ENCODE measurements at places on chromosomes 6 and 20.

DNA sequence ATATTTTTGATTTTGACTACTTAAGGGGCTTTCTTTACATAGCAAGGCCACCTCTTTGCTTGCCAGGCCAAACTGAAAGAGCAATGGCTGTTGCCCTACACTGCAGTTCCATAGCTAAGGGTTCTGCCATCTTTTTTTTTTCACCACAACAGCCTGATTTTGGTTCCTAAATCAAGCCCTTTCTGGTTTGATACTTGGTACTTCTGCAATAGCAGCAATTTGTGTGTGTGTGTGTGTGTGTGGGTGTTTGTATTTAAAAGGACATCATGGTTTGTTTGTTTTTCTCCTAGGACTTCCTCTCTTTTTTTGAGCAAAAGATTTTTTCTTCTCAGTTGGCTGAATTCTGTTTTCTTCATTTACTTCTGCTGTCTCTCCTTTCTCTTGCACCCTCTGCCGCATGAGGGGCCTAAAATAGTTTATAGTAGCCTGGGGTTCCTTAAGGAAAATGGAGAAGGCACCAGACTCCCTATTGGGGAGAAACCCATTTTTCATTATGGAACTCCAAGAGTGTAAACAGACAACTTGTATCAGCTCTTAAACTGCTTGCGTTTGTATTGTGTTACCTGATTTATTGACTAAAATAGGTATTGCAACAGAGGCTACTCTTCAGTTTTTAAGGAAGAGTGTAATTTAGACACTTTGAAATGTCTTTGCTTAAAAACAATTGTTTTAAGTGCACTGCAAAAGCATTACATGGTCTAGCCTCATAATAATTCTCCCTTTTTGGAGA lies 12.2 kb upstream of the GCLC start:
- DNase-seq, result no peak

- peak; percentile 71 for DNase-seq
Observed at GRCh38 chr6:134111062-134111677, 58.7 kb upstream of the SLC2A12 start.

- DNase-seq, result peak; percentile 27
Observed at GRCh38 chr6:123415844-123416468, 220.8 kb downstream of the TRDN start.

DNA sequence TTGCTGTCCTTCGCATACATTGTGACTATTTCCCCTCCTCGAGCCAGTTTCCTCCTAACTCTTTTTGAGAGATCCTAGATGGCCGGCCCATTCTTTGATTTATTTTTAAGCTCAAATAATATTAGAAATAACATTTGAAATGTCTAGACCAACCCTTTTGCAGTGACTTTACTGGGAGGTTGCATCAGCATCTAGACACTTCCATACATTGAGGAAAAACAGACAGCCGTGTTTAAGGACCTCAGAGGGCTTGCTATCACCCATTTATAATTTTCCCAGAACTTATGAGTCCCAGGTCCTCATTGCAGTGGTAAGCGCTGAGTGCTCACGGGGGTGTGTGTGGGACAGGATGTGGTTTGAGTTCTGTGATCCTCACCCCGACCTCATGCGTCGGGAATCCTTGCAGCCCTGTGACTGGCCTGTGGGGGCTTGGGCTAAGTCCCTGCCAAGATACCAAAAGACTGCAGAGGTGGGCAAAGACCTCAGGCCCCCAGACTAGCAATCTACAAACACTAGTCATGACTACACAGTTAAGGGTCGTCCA lies at the start of gene GPX5:
TSS of gene GPX5 (plus strand) at position 386 of the 544 bp plus-strand sequence. CDS start at position 519, 133 bp downstream.
- DNase-seq, result no peak

DNA sequence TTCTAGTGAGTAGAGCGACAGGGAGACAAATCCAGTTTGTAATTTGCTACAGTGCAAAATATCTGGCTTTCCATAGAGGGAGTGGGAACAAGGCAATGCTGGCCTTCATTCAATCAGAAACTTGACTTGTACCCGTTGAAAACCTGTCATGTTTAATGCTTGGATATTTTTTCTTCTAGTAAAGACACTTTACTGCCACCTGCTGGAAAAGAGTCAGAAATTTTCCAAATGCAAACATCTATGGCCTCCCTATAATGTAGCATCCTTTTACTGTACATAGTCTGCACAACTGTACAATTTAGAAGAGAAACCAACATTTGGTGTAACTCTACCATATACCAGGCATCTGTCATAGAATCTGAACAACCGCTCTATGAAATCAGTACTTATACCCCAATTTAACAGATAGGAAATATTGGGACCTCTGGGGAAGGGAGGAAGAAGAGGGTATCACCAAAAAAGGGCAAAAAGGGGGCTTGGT lies 16.7 kb upstream of the TBC1D20 start:
- peak; percentile 82 for DNase-seq

DNA sequence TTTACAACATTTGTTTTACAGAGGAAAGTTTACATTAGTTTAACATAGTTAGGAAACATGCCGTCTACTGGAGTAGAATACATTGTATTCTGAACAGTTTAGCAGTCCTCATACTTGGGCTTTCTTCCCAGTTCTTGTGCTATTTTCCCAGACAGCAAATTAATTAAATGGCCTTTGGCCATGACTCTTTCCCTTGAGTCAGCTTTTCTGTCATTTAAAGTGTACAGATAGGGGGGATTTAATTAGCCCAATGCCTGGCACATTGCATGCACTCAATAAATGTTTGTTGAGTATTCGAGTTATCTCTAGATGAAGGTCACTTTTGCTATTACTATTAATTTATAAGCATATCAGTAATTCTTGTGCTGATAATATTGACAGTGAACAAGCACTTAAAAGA lies 1.6 kb downstream of the TMEM244 start:
- DNase-seq, result no peak

- no peak for DNase-seq
Observed at GRCh38 chr6:47239546-47239945, 70.2 kb downstream of the TNFRSF21 start.

- DNase-seq, result no peak
Observed at GRCh38 chr20:9999645-10000044, 35.1 kb upstream of the ANKEF1 start.

GRCh38 chr20:15739035-15739434 lies 834.2 kb downstream of the KIF16B start:
- no peak for DNase-seq

DNA sequence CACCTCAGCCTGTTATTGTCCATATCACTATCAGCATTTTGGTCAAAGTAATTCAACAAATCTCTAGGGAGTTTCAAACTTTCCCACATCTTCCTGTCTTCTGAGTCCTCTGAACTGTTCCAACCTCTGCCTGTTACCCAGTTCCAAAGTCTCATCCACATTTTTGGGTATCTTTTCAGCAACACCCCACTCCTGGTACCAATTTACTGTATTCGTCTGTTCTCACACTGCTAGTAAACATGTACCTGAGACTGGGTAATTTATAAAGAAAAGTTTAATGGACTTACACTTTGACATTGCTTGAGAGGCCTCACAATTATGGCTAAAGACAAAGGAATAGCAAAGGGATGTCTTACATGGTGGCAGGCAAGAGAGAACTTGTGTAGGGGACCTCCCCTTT lies 224.2 kb downstream of the ADGRB3 start:
- no peak for DNase-seq

DNA sequence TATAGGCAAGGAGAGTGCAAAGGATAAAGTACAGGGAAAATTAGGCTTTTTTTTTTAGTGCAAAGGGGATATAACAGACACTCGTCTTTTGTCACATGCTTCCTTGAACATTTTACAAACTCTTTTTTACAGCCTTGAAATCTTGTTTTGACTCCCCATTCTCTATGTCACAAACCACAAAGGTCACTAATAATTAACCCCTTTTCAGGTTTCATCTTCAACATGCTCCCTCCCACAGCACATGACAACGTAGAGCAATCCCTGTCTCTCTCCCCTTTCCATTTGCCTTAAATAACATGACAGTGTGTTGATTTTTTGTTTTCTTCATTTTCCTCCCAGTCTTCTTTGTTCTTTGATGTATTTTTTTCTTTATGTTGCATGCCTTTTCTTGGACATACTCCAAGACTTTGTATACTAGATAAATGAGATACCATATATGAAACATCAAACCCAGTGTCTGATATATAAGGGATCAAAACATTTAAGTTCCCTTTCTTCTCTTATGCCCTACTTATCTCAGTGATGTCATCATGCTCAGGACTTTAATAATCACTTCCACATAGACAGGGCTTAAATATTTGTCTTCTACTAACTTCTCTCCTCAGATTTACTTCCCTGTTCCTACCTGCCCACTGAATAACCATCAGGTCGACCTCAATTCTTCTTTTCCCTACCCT lies 378.7 kb upstream of the HSF2 start:
- DNase-seq, result no peak

GRCh38 chr20:32674362-32674789 lies 635 bp upstream of the C20orf203 start:
- peak; percentile 76 for DNase-seq

DNA sequence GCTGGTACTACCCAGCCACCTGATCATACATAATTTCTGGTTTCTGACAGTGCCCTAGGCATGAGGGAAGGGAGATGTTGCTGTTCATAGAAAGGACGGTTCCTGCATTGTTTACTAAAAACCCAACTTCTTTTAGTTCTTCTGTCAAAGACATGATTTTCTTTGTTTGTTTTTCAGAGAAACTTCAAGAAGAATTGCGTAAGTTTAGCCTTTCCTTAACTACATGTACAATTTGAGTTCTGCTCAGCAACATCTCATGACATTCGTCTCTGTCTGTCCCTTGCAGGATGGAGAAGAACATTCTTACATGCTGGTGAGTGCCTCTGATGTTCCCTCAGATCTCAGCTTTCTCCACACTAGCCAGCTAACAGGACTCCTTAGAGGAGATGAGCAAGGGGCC lies 8.0 kb downstream of the BTN2A1 start:
- DNase-seq, result no peak

GRCh38 chr6:115948751-115949150 lies 111.9 kb downstream of the FRK start:
- no peak for DNase-seq
